ENCODE measurements at places on chromosomes 3 and 15.
A peak's percentile ranks its signal among the peaks of the same experiment; 100 is the strongest.

DNA sequence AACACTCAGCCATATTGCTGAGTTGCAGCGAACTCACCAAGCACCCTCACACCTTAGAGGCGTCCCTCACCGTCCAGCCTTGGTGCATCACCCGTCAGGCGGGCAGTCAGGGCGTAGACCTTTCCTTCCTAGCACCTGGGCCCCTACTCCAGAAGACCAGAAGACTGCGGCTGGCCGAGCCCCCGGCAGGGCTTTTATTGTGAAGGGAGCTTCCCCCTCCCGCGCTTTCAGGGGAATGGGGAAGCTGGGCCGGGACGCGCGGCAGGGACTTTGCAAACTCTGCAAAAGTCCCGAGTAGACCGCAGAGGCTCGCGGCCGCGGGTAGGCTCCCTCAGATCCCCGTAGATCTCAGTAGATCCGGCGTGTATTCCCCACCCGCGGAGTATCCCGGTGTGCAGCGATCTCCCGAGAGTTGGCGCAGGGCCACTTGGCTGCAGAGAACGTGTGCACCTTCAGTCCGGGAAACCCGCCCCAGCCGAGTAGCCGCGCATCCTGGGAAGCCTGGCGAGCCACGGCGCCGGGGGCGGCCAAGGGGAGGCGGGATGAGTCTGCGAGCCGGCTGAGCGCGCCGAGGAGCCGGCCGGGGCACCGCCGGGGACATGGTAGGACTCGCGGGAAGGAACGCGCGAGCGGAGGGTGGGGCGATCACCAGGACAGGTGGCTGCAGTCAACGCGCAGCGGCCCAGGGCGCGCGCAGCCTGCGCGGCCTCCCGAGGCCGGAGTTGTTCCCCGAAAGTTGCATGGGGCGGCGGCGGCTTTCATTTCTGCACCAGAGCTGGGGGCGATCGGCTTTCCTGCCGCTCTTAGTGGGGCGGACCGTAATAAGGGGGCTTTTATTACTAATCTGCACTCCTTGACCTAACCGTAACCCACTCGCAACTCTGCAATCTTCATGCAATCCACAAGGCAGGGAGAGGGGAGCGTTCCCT, at the start of gene GASK1A:
Gene GASK1A, plus strand, starts transcription at position 268 of the 929 bp plus-strand sequence. Its CDS starts 332 bp downstream, at position 600.
- peak; percentile 5 for DNase-seq

GRCh38 chr15:25182098-25182478, 227.3 kb downstream of the SNRPN start:
- no peak for DNase-seq

DNA sequence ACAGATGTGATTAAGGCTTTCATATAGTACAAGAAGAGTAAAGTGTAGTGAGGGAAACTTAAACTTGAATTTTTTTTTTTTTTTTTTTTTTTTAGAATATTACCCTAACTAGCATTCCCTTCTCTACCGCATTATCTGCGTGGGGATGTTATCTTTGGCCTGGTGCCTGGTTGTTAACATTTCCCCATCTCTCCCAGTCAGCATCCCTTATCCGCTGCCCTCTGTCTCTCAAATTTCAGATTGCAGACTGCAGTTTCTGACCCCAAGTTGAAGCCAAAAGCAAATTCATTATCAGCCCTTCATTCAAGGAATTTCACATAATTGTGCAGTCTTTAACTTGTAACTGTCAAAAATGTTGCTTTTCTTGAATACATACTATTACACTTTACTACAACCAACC, 353.0 kb downstream of the PLOD2 start:
- DNase-seq = no peak

- DNase-seq = no peak
Measured at GRCh38 chr3:32184187-32184730, 54.2 kb upstream of the CMTM8 start.

GRCh38 chr3:58167431-58168351, 43.1 kb downstream of the DNASE1L3 start:
- peak; percentile 44 for DNase-seq

Data from activated naive CD4-positive, alpha-beta T cell (primary cell).